GOT3 (cell line): ENCODE measurements at places on chromosomes 12 and 14.

DNA sequence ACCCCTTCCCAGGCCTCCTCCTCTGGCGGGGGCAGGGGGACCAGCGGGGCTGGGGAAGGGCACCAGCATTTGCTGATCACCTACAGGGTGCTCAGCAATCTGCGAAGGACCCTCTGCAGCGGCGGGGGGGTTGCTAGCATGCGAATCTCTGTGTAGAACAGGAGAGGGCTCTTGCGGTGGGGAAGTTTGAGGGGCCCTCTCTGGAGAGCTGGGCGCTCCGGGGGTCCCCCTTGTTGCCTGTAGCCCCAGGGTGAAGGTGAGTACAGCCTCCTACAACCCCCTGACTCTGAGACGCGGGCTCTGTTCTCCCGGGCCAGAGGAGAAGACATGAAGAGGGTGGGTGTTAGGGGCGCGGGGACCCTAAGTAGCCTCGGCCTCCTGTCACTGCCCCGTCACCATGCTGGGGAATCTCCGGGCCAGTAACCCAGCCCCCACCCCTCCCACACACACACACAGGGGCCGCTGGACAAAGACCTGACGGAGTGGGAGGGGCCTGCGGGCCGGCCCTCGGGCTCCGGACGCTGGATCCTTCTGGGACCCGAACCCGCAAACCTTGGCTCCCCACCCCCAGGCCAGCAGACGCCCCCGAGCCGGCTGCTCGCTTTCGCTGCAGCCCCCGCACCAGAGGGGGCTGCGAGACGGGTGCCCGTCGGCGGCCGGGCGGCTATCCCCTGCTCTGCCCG is 734 bp downstream of the FIGNL2 start:
- no peak for DNase-seq

GRCh38 chr12:30814295-30814655 is 59.5 kb upstream of the CAPRIN2 start:
- no peak for DNase-seq

DNA sequence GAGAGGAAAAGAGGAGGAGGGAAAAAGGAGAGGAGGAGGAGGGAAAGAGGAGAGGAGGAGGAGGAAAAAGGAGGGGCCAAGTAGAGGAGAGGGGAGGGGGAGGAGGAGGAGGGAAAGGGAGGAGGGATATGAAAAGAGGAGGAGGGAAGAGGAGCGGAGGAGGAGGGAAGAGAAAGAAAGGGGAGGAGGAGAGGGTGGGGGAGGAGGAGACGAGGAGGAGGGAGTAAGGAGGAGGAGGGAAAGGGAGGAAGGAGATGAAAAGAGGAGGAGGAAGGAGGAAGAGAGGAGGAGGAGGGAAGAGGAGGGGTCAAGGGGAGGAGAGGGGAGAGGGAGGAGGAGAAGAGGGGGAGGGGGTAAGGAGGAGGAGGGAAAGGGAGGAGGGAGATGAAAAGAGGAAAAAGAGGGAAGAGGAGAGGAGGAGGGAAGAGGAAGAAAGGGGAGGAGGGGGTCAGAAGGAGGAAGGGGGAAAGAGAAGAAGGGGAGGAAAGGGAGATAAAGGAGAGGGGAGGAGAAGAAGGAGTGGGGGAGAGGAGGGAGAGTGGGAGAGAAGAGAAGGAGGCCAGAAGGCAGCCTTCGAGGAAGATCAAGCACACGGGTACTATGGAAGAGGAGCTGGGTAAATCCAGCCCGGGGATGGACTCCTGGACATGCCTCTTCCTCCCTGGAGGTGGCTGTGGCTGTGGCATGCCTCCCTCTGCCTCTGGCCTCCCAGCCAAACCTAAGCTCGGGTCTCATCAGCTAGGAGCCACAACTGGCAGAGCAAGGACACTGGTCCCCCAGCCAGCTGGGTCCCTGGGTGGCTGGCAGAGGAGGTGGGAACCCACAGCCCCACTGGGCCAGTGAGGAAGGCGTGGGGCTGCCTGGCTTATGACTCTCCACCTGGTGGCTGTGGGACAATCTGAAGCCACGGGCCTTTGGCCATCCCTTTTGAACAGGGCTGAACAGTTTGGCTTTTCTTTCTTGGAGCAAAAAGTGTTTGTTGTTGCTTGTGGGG is 3.0 kb upstream of the CMKLR1 start:
- DNase-seq: no peak

- DNase-seq: no peak
Observed at GRCh38 chr12:1691123-1692007, 495 bp downstream of the ADIPOR2 start.

DNA sequence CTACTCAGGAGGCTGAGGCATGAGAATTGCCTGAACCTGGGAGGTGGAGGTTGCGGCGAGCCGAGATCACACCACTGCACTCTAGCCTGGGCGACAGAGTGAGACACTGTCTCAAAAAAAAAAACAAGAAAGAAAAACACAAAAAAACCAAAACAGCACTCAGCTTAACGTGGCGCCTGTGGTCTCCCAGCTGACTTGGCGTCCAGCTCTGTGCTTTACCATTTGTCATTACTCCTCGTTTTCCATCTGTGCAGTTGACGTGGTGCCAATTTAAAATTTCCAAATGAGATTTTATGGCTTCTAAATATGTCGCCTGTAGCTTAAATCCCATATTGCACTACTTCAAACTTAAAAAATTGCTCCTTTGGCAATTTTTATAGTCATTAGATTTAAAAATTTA is 2.0 kb downstream of the MGP start:
- no peak for DNase-seq

DNA sequence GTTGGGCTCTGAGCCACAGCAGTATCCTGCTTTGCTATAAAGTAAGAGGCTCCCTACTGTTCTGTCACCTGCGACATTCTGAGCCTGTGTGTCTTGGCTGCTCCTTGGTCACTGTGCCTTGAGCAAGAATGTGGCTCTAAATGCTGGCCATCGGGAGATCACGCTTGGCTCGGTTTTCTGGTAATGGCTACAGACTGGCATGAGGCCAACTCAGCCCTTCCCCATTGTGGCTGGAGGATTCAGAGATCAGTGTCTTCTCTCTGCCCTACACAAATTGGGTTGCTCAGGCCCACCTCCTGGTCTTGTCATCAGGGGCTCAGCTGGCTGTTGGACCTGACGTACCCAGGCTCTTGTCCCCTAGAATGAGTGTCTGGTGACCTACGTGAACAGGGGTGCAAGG is 94.5 kb downstream of the PLXNC1 start:
- DNase-seq: no peak

GRCh38 chr12:11743423-11744409 is 94.2 kb downstream of the ETV6 start:
- no peak for DNase-seq

- no peak for DNase-seq
Observed at GRCh38 chr14:65517635-65518542, 105.4 kb downstream of the FUT8 start.

GRCh38 chr14:87492561-87492960 is 500.4 kb downstream of the GALC start:
- no peak for DNase-seq

- DNase-seq: no peak
Observed at GRCh38 chr12:85821759-85822158, 14.4 kb downstream of the RASSF9 start.

GRCh38 chr14:100586403-100587085 is 673 bp downstream of the BEGAIN start:
- DNase-seq: no peak

DNA sequence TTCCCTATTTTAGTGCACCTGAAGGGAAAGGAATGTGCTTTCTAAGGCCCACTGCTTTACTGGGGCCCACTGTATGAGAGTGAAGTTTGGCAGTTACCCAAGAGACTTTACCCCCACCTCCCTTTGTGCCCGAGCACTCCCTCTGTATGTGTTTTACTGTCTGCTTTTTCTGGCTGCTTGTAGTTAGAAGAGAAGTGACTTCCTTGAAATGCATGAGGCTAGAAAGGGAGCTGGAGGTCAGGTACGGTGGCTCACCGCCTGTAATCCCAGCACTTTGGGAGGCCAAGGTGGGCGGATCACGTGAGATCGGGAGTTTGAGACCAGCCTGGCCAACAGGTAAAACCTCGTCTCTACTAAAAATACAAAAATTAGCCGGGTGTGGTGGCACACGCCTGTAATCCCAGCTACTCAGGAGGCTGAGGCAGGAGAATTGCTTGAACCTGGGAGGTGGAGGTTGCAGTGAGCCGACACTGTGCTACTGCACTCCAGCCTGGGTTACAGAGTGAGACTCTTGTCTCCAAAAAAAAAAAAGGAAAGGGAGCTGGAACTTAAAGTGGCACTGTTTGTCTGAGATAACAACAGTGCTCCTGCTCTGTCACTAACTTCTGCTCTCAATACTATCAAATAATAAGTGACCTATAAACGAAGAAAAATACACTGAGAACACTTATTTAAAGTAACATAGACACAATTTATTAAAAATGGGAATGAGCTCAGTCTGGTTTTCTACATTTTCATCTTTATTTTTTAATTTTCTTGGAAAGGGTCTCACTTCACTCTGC is 5.8 kb downstream of the TRIP11 start:
- no peak for DNase-seq

- DNase-seq: no peak
Observed at GRCh38 chr12:9702255-9702654, 30.6 kb downstream of the CLECL1 start.

GRCh38 chr12:66188584-66189485 is at the start of gene IRAK3:
TSS of gene IRAK3 (plus strand) at chr12:66189214. CDS start at chr12:66189300, 86 bp downstream.
- no peak for DNase-seq

GRCh38 chr12:18992336-18992735 is 137.2 kb upstream of the PLEKHA5 start:
- DNase-seq: no peak

GRCh38 chr14:92464156-92464555 is 49.4 kb upstream of the RIN3 start:
- DNase-seq: no peak

GRCh38 chr14:50668826-50669143 is 679 bp upstream of the SAV1 start:
- DNase-seq: no peak

GRCh38 chr12:113347892-113348291 is 10.5 kb upstream of the PLBD2 start:
- no peak for DNase-seq
